Activated naive CD4-positive, alpha-beta T cell (primary cell): ENCODE measurements at places on chromosomes 12 and 14.
A peak's percentile ranks its signal among the peaks of the same experiment; 100 is the strongest.

DNA sequence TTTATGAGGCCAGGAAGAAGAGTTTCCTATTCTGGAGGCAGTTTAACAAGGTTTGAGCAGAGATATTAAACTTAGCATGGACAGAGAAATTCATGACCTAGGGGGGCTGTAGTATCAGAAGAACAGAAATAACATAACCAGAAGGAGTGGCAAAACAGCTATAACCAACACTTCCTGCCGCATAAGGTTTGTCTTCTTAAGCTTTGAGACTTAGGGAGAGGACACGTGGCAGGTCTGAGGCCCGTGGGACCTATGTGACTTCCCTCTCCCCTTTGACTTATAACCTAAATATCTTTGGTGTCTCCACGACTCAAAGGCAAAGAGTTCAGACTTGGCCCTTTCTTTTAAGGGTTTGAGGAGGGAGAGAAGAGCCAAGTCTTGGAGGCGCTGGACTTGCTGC is 119.1 kb upstream of the PZP start:
- no peak for DNase-seq

DNA sequence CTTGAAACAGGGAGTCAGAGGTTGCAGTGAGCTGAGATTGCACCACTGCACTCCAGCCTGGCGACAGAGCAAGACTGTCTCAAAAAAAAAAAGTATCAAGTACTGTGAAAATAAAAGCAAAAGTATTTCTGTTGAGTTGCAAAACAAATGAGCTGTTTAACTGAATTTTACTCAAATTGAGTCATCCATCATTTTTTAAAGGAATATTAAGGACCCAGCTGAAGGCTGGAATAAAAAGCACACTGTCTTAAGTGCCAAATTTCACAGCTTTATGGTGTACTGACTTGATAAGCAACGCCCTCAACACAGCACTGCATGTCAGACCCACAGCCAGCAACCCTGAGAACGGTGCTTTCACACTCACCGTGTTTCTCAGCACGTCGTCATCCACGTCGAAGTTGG is 57.9 kb downstream of the AMN start:
- DNase-seq = no peak

GRCh38 chr14:90691627-90692026 is 124.6 kb downstream of the TTC7B start:
- DNase-seq = no peak

DNA sequence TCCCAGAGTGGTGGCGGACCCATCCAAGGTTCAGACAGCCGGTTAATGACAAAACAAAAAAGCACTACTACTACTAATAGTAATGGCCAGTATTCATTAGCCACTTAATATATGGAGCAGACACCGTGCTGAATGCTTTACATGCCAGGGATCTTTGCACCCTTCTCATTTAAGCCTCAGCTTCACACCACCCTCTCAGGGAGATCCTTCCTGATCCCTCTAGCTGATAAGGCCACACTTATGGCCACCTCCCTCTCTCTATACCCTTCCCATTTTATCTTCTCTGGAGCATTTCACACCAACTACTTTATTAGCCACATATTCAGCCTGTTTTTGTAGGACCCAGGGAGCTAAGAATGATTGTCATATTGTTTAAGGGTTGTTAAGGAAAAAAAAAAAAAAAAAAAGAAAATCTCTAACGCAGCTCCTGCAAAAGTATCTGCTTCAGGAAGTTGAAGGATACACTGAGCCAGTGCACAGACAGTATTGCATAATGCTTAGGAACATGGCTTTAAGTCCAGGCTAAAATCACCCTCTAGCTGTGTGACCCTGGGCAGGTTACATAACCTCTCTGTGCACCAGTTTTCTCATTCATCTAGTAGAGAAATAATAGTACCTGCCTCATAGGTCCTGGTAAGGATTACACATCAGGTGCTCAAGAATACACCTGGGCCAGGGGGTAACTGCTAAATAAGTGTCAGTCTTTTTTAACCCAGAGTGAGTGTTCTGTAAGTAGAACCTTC is 29.4 kb downstream of the NUAK1 start:
- no peak for DNase-seq

DNA sequence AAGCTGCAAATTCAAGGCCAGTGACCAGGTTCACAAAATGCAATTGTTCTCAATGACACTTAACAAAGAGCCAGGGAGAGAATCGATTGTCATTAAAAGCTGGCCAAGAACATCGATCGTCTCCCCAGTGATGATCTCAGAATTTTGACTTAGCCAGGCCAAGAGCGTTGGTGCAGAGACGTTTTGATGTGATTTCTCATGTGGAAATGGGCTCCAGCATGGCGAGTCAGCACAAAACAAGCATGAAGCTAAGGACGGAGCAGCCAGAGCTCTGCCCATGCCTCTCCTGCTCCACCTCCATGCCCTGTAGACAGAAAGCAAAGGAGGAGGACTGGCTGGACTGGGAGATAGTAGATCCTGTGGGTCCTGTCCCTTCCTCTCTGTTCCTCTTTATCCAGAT is 270.8 kb downstream of the FOXN3 start:
- no peak for DNase-seq

GRCh38 chr12:108955225-108955835 is 65.5 kb downstream of the SVOP start:
- no peak for DNase-seq

- peak; percentile 58 for DNase-seq
Observed at GRCh38 chr12:56630180-56630632, at the start of gene BAZ2A. BAZ2A (minus strand) TSS chr12:56630326; CDS start chr12:56617530, 12,796 bp downstream.

- DNase-seq = peak; percentile 12
Observed at GRCh38 chr14:68968051-68968450, 11.1 kb downstream of the ACTN1 start.

DNA sequence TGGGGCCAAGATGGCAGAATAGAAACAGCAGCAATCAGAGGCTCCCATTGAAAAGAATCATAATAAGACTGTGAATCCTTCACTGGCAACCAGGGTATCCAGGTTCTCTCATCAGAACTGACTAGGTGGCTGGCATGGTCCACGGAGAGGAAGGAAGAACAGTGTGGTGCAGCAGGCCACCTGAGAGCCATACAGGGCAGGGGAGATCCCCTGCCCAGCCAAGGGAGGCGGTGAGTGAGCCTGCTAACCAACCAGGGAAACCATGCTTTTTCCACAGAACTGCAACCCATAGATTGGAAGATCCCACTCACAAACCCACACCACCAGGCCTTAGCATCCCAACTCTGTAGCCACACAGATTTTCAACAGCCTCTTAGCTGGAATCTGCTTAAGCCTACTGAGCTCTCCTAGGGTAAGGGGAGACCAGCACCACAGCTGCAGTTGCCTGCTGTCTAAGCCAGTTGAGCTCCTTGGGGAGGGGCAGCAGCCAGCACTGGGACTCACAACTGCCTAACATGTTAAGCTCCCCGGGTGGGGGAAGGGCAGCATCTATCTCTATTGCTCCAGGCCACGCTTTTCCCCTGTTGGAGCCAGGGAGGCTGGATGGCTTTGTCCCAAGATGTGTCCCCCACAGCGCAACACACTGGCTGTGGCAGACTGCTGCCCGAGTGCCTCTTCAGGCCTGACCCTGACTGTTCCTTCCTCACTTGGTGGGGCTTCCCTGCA is 342.6 kb upstream of the CCDC196 start:
- DNase-seq = no peak

GRCh38 chr14:60348211-60348610 is 99.2 kb downstream of the PPM1A start:
- no peak for DNase-seq

- no peak for DNase-seq
Observed at GRCh38 chr12:84964048-84964447, 51.4 kb upstream of the SLC6A15 start.

DNA sequence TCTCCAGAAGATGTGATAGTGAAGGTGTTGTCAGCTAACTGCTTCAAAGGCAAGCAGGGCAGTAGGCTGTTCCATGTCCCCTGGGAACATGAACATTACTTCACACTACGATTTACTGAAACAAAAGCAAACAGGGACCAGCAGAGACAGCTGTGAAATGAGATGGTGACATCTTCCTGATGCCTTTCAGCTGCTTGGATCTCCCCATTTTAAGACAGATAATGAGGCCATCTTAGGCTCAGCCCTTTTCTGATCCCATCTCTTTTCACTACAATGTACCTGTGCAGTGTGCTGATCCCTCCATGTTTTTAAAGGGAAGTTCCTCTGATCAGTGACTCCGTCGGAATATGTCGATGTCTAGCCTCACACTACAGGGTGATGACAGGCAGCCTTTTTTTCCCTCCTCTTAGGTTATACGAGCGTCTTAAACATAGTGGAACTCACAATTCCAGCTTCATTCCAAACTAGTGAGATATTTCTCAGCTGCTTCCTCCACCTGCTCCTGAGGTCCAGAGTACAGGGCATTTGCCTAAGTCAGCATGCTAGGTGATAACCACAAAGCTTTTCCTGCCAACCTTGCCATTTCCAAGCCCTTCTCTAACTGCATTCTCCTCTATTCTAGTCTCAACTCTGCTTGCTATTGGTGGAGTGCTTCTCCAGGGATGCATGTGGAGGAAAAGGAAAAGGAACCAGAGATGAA is 87.6 kb upstream of the EGLN3 start:
- no peak for DNase-seq
